Stimulated activated CD4-positive, alpha-beta T cell treated with anti-CD3 and anti-CD28 coated beads, TNF-alpha, amount 100 ng/mL, for 48 hours (primary cell): ENCODE measurements at places on chromosomes 16 and 17.

DNA sequence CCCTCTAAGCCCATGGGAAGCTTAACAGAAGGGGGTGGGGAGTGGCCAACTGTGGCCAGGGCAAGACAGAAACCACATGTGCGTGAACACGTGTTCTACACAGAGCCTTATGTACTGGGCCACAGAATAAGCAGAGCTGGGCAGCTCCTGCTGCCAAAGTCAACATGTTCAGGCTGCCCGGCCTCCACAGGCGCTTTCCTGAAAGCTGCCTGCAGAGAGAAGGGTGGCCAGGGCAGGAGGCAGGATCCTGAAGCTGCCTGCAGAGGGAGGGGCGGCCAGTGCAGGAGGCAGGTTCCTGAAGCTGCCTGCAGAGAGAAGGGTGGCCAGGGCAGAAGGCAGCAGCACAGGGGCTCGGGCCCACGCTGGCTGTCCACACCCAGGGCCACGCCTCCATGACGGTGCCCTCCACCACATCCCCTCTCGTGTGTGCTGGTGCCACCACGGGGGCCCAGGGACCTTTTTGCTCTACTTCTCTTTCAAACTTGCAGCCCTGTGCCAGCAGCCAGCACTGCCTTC, 79.5 kb downstream of the ANKRD11 start:
- DNase-seq, result no peak

DNA sequence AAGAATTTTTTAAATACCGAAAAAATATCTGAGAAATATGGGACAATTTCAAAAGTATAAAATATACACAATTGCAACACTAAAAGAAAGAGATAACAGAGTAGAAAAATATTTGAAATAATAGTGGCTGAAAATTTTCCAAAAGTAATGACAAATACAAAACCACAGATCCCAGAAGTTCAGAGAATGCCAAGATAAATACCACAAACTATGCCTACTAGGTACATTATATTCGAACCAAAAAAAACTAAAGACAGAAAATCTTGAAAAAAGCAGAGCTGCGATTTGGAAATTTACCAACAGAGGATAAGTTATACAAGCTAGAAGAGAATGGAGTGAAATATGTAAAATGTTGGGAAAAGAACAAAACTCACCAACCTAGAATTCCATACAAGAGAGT, 191.3 kb upstream of the ELAC2 start:
- DNase-seq, result no peak

DNA sequence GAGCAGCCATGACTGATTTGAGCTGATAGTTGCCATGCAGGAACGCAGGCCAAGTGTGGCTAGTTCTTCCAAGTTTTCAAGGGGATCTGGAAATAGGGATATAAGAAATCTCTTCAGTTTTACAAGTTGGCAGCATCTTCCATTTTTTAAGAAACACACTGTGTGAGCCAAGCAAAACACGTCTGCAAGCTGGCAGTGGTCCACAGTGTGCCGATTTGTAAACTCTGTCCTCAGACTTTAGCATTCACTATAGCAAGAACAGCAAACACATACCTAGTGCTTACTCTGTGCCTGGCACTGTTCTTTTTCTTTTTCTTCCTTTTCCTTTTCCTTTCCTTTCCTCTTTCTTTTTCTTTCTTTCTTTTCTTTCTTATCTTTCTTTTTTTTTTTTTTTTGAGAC, 2.9 kb downstream of the ORAI3 start:
- DNase-seq, result no peak

DNA sequence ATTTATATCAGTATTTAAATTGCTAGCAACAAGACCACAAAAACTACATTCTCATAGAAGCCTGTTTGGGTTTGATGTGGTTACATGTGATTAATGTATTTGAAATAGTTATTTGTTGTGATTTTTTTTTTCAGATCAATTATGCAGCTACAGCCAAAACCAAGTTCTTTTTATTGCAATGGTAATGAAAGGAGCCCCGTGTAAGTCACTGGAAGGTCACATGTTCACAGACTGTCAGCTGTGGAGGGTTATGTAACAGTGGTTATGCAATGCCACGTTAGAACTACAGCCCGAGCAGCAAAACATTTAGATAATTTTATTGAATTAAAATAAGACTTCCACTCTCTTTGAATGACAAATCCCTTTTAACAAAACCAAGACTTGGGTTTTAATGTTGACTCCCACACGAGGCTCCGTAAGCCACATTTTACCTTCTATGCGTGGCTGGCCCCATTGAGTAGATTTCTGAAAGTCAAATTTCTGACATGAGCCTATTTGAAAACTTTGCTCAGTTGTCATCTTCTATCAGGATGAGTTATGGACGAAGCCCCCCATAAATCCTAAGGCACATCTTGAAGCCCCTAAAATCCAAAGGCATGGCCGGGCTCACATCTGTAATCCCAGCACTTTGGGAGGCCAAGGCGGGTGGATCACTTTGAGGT, 41.8 kb upstream of the SEC14L1 start:
- DNase-seq, result no peak

GRCh38 chr17:74429604-74430384, 2.1 kb upstream of the GPRC5C start:
- DNase-seq, result no peak

GRCh38 chr16:67525176-67525860, 3.3 kb upstream of the RIPOR1 start:
- no peak for DNase-seq

DNA sequence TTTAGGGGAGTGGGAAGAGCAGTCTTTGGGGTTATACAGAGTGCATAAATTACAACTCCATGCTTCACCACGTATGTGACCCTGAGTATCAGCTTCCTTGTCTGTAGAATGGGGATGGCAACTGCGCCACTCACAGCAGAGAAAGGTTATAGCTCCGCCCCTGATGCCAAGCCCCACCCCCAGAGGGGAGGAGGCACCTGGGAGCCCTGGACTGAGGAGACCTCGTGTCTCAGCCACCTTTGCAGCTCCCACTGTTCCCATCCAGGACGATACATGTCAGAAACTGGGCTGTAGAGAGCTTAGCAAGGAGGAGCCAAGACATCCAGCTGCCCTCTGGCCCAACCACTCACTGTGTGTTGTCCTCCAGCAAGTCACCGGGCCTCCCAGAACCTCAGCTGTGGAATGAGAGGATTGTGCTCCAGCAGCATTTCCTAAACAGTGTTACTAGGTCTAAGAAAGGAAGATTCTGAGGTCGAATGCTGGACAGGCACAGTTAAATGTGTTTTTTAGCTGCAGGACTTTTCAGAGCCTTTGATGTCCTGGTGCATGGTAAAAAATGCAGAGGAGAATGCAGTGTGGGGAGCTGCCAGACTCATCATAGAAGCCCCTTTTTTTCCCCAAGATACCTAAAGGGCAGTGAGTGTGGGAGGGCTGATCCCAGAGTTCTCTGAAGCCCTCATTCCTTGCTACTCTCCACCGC, 49.4 kb downstream of the BEAN1 start:
- peak; percentile 19 for DNase-seq

GRCh38 chr17:58032691-58033415, 25.8 kb upstream of the SRSF1 start:
- DNase-seq, result no peak

DNA sequence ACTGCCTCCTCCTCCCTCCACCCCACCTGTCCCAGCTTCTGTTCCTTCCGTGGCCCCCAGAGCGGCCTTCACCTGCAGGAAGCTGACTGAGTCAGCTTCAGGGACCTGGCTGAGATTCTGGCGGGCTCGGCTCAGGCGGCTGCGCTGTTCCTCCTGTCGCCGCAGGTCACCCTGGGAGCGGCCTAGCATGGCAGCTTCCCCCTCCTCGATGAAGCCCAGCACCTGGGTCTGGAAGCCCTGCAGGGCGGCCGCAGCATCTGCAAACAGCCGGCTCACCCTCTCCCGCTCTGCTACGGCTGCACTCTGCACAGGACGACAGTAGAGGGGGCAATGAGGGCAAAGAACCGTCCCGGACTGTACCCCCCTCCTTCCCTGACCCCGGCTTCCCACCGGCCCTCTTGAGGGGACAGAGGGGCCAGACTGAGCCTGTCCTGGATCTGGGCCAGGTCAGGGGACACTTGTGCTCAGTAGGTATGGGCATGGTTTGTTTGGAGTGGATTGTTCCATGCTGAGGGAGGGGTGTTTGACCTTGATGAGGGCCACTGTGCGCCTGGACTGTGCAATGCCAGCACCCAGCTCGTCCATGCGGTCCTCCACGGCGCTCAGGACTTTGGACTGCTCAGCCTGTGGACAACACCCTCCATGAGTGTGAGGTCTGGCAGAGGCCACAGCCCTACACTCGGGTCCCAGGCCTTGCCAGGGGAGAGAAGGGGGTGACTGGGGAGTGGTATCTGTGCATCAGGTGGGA, 2.0 kb downstream of the TRIM47 start:
- peak; percentile 64 for DNase-seq

- DNase-seq, result peak; percentile 43
Observed at GRCh38 chr17:43673516-43674323, 12.0 kb upstream of the MEOX1 start.

- DNase-seq, result no peak
Observed at GRCh38 chr17:72826602-72827001, 265.9 kb downstream of the SLC39A11 start.

- DNase-seq, result no peak
Observed at GRCh38 chr16:49918257-49918656, 62.3 kb upstream of the ZNF423 start.

DNA sequence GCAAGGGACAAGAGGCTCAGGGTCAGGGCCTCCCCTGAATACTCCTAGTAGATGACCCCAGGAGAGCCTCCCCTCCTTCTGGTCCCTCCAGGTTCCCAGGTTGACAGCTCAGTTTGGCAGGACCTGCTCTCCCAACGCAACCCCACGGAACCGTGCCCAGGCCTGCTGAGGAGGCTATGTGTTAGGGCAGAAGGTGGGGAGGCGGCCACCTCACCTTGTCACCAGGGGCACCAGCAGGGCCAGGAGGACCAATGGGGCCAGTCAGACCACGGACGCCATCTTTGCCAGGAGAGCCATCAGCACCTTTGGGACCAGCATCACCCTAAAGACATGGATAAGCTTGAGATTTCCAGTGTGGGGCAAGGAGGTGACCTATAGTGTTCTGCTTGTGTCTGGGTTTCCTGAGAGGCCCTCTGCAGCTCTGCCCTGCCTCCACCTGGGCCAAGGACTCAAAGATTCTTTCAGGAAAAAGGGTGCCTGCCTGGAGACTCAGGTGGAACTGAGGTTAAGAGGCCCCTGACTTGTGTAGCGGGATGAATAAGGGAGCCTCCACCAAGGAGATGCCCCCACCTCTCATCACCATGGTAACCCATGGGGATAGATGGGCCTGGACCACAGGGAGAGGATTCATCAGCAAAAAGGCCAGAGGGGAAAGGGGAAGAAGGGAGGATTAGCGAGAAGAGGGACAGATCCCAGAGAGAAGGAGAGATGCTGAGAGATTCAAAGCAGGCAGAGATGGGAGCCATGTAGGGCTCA, 10.7 kb downstream of the COL1A1 start:
- DNase-seq, result no peak

GRCh38 chr16:17467923-17468540, 2.7 kb downstream of the XYLT1 start:
- DNase-seq, result no peak

DNA sequence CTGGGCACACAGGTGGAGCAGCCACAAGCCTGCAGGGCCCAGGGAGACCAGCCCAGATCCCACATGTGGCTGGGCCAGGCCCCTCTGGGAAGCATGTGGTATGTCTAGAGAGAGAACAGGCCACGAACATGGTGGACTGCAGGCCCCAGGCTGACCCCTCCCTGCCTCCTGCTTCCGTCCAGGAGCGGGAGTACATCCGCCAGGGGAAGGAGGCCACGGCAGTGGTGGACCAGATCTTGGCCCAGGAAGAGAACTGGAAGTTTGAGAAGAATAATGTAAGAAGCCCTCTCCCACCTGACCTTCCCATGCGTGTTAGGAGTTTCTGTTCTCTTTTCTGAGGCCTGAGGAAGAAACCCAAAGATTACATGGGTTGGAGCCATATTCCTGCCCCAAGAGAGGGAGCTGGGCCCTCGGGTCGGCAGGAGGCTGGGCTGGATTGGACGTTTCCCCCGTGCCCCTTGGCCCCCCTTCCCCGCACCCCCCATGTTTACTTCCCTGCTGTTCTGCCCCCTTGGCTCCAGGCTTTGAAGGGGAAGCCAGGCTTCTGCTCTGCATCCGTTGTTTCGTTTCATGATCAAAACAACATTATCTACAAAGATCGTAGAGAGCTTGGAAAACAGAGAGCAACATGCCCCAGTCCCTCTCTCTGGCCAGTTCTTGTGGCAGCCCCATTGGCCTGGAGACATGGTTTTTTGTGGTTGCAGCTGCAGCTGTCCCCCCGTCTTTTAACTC, 5.7 kb upstream of the TCAP start:
- DNase-seq, result no peak

DNA sequence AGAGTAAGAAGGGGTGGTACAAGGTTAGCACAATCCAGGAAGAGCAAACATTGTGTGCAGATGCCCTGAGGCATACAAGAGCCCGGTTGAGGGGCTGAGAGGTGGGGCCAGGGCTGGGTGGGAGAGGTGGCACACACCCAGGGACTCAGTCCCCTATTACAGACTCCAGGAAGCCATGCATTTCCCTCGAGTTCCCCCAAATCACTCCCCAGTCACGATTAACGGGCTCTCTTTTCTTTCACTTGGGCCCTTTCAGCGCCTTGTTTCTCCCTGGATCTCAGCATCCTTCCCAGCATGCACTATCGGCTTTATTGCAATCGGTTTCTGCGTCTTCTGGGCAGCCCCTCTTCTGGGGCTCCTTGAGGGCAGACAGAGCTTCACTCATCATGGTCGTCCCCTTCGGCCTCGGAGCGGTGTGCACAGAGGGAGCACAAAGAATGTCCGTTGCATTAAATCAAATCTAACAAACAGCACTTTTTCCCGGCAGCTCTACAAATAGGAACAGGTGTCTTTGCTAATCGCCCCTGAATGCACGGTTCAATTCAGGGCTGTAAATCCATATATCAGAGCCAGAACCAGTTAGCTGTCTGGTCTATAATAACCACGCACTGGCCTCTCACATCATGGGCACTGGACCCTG, 184.6 kb upstream of the HSBP1 start:
- DNase-seq, result no peak

GRCh38 chr16:83515395-83515794, 292.4 kb upstream of the HSBP1 start:
- no peak for DNase-seq

DNA sequence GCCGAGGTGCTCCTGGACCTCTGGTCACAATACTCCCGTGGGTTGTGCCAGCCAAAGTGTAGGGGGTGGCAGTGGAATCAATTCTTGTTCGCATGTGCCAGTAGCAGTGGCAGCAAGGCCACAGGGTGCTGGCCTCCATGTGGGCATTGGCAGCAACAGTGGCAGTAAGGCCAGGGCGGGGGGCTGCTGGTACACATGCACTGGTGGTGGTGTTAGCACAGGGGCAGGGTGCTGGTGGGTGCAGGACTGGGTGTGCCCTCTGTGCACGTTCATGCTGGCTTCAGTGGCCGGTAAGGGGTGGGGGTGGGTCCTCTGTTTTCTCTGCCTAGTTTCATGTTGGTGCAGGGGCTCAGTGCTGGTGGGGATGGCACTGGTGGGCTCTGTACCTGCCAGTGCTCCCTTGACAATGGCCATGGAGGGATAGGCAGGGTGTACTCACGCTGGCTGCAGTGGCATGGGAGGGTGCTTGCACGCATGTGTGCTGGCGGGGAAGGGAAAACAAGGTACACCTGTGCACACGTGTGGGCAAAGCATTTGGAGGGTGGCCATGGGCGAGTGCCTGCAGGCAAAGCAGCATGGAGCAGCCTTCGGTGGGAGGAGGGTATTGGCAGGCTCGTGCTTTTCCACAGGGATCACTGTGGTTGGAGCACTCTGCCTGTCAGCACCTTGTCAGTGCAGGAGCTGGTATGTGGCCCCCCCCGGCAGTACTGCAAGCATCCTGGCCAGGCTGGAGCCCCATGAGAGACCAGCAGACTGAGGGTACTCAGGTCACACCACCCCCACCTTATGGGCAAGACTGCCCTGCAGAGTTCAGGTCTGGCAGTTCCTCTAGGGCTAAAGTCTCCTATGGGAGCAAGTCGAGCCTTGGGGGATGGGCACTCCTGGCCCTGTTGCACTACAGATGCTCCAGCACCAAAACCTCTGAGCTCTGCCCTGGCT, 35.8 kb downstream of the NF1 start:
- no peak for DNase-seq
